ENCODE measurements at places on chromosomes 2 and 18.

- no peak for DNase-seq
These were observed 85.1 kb downstream of the DTNA start for GRCh38 chr18:34795070-34795732.

DNA sequence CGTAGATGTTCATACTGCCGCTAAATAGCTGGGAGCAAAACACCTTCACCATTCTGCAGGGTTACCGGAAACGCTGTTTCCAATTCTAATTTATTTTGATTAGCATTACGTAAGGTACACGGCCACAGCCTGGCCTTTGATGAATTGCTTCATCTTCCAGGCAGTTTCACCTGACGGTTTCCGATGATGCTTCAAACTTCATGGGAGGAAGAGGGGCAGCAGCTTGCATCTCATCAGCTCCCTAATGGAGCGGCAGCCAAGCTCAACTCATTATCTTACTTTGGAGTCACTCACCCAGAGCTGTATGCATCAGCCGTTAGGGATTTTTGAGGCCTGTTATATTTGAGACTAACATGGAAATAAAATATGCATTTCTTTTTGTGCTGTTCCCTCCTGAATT is 54.8 kb downstream of the TMEM18 start:
- DNase-seq: no peak

DNA sequence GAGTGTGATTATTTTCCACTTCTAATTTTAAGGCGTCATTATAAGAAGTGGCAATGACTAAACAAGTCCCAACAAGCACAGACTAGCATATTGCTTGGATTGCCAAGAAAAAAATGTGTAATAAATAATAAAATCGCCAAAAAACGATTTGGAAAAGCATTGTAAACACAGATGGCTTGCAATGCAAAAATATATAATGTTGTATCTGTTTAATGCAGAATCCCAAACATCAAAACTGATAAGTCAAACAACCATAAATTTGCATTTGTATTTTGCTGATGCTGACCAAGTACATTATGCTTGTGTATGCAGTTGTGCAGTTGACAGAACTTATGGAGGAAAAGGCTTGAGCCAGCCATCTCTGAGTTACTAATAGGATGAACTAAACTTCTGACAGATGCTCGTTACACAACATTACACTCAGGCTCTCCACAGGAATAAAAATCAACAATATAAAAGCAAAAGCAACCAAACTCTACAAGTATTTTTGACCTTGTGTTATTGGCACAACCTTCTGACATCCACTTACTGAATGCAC is 68.1 kb downstream of the DNER start:
- DNase-seq: no peak

GRCh38 chr2:113847144-113847543 is 42.7 kb upstream of the ACTR3 start:
- DNase-seq: peak; percentile 54

GRCh38 chr2:236828820-236829219 is 256.9 kb upstream of the COPS8 start:
- DNase-seq: no peak

DNA sequence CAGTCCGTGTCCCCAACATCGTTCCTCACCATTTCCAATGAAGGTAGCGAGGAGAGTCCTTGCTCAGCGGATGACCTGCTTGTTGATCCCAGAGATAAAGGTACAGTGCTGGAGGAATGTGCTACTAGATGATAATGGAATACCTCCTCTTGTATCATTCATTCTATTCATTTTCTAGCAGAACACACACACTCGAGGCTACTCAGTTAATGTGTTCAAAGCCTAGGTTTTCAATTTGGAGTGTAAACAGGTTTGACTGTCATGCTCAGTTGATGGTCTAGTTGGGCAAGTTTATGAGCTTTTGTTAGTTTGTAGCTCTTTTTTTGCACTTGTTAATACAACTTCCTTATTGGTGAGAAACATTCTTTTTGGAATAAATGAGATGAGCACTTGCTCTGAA is 114.2 kb downstream of the ICA1L start:
- DNase-seq: no peak

DNA sequence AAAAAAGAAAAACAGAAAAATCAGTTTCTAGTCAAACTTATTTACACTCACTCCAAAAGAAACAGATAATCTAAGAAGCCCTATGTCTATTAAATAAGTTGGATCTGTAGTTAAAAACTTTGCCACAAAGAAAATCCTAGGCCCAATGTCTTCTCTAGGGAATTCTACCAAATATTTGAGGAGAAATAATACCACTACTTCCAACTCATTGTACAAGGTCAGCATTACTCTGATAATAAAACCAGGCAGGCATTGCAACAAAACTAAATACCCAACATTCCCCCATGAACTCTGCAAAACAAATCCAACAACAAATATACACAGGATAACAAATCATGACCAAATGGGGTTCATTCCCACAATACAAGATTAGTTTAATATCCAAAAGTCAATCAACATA is 73.8 kb upstream of the ST8SIA5 start:
- no peak for DNase-seq

DNA sequence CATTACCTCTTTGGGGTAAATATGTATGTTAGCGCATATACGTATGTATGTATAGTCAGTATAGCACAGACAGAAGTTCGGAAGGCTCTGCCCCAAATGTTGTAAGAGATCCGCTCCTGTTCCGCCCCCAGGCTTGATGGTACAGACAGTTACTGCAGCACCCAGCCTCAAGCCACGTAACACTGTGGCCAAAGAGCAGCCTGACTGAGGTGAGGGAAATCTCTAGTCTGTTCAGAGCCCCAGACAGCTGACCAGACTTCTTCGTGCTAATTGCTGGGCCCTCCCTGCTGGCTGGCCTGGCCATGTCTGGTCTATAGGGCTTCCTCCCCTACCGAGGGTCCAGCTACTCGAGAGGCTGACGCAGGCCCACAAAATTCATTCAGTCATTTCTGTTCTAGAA is 7.8 kb downstream of the CRACDL start:
- no peak for DNase-seq

DNA sequence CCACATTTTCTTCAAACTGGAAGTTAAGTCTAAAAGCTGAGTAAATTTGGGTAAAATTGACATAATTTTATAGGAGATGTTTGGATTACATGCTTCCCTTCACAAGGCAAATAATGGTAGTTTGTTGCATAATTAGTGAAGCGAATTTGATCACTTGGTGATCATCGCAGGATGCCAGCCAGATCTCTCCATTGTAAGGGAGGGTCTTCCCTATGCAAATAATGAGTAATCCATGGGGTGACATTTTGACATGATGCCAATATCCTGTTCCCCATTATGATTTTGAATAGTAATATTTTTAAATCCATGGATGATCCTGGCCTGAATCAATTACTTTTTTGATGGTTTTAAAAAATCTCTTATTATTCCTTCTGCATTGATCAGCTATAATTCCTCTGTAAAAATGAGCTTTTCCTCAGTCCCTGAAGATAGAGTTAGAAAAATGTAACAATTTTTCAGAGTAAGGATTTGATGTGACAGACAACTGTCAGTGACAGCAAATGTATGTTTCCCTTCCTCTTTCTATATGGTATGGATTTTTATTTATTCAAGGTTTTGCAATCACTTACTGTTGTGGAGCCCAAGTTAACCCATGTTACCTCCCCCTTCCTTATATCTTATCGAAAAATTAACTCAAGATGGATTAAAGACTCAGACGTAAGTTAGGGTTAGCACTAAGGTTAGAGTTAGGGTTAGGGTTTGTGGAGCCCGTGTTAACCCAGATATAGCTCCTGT is 21.4 kb downstream of the CCL20 start:
- DNase-seq: peak; percentile 49

DNA sequence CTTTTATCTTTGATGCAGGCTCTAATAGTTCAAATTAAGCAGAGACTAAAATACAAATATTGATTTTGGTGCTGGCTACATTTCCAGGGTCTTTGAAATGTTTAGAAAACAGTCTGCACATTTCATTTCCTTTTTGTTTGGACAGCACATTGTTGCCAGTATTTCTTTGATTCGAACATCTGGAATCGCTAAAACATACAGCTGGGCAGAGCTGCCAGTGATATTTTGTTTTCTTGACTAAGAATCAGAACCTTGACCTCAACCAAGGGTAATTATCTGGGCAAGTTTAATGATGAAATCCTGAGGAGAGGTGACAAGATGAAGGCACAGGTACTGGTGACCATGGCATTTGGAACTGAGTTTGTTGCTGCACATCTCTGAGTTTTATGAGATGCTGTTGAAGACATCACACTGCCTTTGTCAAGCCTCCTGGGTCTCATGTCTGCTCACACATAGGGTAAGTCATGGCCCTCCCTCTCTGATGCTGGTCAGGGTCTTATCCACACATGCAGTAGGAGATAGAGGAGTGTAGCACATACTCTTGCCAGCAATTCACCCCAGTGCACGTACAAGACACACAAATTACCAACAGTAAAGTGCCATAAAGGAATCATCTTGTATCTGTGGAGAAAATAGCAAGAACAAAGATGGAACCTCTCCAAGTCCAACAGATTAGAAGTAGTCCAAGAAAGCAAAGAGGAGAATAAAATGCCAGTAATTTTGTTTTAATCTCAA is 391.9 kb downstream of the RND3 start:
- no peak for DNase-seq

- no peak for DNase-seq
These were observed 133.7 kb downstream of the SMAD7 start for GRCh38 chr18:48817021-48817461.

GRCh38 chr2:169895294-169895985 is 68.2 kb downstream of the UBR3 start:
- DNase-seq: no peak

DNA sequence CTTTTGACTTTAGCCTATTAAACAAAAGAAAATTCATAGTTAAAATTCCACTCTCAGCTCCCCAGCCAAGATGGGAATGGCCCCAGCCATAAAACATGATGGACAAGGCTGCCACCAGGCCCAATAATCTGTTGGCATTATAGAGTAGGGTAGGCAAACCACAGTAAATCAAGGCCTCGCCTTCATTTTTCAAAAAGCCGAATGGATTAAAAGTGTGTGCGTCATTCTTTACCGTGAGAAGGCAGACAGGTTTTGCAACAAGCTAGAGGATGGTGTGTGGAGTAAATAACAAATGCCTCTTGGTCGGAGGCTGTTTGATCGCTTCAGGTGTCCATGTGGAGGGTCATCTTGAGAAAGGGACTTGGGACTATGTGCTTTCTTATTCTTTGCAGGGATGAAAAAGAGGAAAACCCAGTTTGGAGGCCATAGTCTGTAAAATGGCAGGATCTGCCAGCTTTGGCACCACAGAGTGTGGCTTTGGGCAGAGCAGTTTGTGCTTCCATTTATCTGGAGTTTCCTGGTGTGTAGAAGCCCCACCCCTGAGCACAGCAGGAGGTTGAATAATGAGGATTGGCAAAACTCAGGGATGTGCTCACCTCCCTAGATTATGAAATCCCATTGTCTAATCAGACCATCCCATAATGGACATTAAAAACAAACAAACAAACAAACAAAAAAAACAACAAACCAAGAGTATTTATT is 57.1 kb upstream of the ITGB6 start:
- no peak for DNase-seq

- peak; percentile 81 for DNase-seq
These were observed 39.0 kb downstream of the OXER1 start for GRCh38 chr2:42724886-42725285.

GRCh38 chr2:212535996-212536816 is 2.4 kb downstream of the ERBB4 start:
- DNase-seq: no peak

DNA sequence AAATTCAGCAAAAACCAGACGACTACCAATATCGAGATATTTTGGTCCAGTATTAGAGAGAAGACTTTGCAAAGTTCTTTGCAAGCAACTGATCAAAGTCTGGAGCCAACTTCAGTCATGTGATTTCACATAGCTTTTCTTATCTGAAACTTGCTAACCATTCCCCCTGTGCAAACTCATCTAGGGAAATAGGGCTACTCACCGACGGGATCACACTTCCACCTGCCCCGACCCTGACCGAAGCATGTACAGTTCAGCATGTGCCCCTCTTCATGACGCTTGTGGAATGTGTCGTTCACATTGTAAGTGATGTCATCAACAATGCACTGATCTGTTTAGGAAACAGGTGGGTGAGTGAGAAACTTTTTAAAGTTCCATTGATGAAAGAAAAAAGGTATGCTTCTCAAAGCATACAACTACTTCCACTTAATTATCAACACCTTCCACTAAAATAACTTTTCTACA is 15.4 kb downstream of the FN1 start:
- no peak for DNase-seq

DNA sequence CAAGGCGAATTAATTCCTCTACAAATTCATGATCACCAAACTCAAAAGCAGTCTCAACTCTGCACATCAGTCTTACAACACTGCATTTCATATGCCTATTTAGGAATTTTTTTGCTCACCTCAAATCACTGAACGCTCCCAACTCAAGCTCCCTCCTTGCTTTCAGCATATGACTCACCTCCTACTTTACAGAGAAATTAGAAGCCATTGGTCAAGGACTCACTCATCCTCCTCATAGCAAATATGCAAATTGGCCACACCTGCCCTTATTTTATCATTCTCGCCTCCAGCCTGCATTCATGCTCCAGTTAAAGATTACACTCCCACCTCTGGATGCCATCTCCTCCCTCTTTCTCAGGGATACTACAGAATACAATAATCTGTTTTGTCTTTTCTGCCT is 148.8 kb downstream of the MBD2 start:
- no peak for DNase-seq

- DNase-seq: no peak
These were observed 89.9 kb upstream of the CD226 start for GRCh38 chr18:70037431-70038061.

- DNase-seq: peak; percentile 2
These were observed 22.2 kb downstream of the SPAG16 start for GRCh38 chr2:213306316-213306942.

DNA sequence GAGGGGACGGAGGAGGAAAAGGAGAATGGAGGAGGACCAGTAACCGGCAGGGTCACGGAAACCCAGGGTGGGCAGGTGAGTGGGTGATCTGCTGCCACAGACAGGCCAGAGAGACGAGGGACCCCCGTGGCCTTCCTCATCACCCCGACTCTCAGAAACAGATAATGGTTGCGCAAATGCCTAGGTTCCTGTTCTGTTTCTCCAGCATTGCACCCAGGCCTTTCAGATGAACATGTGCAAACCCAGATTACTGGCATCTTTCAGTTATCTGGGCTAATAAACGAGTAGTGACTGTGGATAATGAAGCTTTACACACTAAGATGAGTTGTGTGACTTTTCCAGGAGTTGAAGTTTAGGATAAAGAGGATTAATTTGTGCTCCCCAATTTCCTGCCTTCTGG is 46.5 kb downstream of the TET3 start:
- peak; percentile 53 for DNase-seq

Measured in inflammatory macrophage treated with lipopolysaccharide for 1 hour (primary cell).